ENCODE measurements at places on chromosomes 11 and 22.

DNA sequence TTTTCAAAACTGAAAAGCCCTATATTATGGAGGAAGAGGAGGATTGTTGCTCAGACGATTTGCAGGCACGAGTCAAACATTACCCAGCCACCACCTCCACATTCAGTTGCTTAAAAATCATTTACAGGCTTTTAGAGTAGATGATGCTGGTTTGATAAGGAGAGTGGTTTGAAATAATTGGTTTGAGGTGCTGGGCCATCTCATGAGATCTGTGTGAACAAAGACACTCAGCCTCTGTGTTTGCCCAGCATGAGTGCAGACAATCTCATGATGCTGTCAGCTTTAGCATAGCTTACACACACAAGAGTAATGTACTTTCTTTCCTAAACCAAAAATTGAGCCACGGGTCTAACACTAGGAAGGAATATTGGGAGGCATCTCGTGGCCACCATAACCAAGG is 4.3 kb downstream of the SLC43A3 start:
- DNase-seq, result no peak

DNA sequence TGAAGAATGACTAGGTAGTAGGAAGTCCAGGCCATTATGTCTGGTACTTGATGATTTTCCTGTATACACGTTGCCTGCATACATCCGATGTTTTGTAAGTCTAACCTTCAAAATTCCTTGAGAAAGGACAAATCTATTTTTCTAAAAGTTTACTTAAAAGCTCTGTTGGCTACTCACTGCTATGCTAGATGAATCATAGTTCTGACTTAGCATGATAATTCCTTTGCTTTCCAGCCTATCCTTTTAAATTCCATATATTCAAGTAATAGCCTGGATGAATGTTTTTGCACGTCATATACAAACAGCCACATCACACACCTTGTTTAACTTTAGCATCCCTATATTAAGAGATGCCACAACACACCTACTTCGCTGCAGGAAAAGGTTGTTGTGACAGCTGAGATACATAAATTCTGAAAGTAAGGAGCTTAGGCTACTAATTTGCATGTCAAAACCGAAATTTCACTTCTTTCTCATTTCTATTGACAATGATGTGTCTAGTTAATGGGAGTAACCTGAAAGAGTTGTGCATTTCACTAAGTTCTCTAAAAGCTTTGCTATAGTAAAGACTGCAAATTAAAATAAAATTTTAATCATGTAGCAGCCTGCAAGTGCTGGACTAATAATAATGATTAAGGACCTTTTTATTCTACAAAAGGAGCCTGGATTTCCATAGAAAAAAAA is 1116.4 kb downstream of the JRKL start:
- no peak for DNase-seq

- DNase-seq, result peak; percentile 80
These were observed 25.4 kb upstream of the SMTN start for GRCh38 chr22:31055635-31056159.

DNA sequence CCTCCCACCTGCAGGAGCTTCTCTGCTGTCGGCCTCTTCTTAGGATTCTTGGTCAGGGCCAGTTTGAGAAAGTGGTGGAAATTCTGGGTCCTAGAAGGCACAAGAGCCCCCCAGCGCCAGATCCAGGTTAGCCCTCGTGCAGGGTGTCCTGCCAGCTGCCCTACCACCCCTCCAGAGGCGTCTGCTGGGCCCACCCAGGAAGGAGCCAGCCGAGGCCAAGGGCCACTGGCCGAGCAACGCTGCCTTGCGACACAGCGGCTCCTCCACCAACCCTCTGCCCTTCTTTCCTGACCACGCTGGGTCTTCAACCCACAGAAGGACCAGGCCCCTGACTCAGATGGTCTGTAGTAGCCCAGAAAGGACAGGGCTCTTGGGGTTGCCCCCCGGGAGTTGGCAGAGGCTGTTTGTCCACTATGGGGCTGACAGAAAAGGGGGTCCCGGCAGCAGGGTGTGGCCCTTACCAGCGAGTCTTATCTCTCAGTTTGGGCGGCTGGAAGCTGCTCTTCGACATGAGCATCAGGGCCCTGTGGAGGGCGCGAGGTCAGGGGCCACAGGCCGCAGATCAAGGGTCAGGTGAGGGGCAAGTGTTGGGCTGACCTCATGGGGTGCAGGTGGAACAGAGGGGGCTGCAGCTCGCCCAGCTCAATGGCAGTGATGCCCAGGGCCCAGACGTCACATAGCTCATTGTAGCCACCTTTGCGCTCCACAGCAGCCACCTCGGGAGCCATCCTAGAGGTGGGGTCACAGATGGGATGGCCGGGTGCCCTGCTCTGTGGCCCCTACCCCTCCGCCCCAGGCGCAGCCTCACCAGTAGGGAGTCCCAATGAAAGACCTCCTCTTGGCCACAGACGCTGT is 2.5 kb downstream of the MAP4K2 start:
- no peak for DNase-seq

- DNase-seq, result no peak
These were observed 158.9 kb downstream of the NCAM1 start for GRCh38 chr11:113119966-113120736.

- peak; percentile 77 for DNase-seq
These were observed 118.5 kb downstream of the APOL5 start for GRCh38 chr22:35835998-35836691.

DNA sequence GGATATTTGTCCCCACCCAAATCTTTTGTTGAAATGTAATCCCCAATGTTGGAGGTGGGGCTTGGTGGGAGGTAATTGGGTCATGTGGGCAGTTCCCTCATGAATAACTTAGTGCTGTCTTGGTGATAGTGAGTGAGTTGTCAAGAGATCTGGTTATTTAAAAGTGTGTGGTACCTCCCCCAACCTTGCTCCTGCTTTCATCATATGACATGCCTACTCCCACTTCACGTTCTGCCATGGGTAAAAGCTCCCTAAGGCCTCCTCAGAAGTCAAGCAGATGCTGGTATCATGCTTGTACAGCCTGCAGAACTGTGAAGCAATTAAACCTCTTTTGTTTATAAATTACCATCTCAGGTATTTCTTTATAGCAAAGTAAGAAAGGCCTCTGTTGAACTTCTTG is 30.6 kb downstream of the AAMDC start:
- no peak for DNase-seq

DNA sequence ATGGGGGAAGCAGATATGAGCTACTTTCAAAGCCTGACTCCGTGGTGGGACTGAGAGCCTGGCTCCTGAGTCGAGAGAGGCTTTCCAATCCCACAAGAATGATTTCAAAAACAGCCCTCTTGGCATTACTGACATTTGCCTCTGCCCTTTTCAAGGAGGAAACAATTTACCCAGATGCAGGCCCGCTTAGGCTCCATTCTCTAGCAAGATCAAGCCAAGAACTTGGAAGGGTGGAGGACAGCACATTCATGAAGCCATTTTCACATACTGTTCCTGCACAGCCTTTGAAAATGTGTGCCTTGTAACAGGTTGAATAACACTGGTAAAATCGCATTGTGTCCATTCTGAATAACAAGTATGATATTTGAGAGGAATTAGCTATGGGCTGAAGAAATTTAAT is 58.2 kb upstream of the EED start:
- no peak for DNase-seq

DNA sequence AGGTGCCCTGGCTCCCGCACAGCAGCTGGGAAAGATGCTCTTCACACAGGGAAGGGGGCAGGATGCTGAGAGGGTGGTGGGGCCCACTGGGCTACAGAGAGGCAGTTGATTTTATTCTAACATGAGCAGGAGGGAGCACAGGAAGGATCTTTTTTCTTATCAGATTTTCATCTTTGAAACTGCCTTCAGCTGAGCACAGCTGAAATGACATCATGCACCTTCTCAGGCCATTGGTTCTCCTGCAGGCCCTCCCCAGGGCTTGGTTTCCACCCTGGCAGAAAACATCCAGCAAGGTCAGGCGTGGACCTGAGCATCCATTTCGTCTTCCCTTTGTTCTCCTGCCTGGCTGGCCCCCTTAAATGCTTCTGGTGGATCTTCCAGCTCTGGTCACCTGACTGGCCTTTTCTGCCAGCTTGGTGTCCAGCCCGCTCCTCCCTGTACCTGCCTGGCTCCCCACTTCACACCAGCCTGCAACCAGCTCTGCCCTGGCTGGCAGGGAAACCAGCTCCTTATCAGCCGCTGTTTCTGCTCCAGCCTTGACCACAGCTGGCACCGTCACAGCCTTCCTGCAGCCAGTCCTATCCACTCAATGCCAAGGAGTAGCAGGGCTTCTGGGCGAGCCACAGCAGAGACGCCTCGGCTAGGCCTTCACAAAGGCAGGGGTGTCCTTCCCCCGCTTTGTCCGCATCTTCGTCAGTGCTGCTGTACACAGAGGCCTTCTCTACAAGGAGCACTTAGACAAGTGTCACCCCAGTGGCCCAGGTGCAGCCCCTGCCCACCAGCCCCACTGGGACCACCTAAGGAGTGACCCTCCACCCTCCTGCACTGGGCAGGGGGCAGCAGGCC is 36.5 kb downstream of the TOM1 start:
- no peak for DNase-seq

DNA sequence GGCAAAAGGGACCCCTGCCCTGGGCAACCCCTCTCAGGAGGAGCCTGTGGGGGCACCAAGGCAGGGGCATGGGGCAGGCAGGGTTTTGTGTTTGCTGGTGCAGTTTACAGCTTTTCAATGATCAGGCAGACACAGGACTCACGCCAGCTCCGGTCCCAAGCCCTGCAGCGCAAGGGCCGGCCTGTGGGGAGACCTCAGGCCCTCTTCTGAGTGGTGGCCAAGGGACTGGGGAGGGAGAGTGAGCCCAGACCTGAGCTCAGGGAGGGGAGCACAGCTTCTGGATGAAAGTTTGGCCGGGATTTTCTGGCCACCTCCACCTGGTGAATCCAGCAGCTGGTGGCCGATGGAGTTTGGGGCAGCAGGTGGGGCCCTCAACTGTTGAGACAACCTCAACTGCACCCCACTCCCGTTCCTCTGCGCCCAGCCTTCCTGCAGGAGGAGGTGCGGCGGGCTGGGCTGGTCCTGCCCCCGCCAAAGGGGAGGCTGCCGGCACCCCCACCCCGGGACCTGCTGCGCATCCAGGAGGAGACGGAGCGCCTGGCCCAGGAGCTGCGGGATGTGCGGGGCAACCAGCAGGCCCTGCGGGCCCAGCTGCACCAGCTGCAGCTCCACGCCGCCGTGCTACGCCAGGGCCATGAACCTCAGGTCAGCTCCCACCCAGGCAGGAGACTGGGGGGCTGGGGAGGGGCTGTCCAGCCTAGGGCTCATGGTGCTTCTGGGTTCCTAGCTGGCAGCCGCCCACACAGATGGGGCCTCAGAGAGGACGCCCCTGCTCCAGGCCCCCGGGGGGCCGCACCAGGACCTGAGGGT is 3.6 kb downstream of the TCIRG1 start:
- no peak for DNase-seq

DNA sequence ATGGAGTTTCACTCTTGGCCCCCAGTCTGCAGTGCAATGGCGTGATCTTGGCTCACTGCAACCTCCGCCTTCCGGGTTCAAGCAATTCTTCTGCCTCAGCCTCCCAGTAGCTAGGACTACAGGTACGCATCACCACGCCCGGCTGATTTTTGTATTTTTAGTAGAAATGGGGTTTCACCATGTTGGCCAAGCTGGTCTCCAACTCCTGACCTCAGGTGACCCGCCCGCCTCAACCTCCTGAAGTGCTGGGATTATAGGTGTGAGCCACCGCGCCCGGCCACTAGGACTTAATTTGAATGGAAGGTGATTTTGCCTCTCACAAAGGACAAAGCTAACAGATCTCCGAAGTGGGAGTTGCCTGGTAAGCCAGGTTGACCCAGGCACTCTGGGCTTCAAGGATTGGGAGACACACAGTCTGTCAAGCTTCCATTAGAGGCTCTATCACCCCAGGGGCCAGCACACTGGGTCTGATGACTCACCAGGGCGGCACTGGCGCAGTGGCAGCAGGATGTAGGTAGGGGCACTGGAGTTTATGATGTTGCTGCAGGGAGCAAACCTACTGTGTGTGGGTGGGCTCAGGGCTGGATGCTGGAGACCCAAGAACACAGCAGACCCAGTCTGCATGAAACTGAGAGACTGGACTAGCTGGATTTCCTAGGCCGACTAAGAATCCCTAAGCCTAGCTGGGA is 17.8 kb upstream of the KCTD14 start:
- no peak for DNase-seq

DNA sequence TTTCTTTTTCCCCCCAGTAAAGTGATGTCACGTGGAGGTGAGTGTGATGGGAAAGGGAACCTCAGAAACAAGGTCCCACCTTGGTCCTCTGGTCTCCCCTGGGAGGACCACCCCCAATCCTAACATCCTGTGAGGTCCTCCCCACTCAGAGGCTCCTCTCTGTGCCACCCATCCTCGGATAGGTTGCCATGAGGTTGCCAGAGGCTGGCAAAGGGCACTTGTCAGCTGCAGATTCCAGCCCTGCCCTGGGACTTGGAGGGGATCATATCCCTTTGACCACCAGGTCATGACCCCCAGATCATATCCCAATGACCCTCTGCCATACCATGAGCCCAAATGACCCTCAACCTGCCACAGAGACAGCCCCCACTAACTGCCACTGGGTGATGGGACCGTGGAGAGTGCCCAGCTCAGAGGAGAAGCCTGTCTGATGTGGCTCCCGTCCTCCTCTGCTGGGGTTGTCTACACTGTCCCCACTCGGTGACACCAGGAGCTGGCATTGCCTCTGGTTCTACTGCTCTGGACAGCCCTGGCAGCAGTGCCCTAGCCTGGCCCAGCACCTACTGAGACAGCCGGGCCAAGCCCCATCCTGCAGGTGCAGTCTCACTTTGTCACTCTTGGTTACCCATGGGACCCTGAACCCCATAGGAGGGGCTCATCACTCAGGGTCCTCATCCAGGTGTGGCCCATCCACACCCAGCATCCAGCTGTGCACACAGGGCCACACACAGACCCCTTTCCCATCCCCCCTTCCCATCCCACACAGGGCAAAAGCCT is 90.2 kb upstream of the KCNQ1OT1 start:
- no peak for DNase-seq

GRCh38 chr22:39925909-39926679 is 25.2 kb downstream of the GRAP2 start:
- no peak for DNase-seq

DNA sequence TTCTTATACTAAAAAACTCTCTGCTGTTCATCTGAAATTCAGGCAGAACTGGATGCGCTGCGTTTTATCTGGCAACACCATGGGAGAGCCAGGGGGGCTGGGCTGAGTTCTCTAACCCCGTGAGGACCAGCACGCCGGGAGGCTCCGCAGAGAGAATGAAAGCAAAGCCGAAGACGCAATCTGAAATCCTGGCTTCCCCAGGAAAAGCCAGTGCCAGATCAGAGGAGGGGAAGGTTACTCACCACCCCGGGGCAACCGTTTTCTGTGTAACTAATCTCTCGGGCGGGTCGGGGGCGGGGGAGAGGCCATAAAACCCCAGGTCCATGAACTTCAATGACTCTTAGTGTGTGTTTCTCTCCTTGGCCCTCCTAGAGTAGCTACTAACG is 99.4 kb downstream of the SHANK2 start:
- no peak for DNase-seq

- DNase-seq, result no peak
These were observed 84.6 kb downstream of the CLPB start for GRCh38 chr11:72349616-72350218.

GRCh38 chr22:28027453-28028448 is 108.7 kb upstream of the PITPNB start:
- DNase-seq, result peak; percentile 84

GRCh38 chr11:96065379-96065778 is 141.5 kb upstream of the MTMR2 start:
- DNase-seq, result no peak

All from NCI-H446 (cell line).